ENCODE measurements at places on chromosomes 12 and 14. TPM values are rescaled to one million over a fixed set of nuclear protein-coding genes. Genes with fewer than 3 reads are reported as not detected.

Gene BTBD6
- total RNA-seq, result 41.5 TPM

Gene FLRT2
- 4.1 TPM for total RNA-seq

Gene KLRB1
- not detected for total RNA-seq

Gene VWF
- 0.10 TPM for total RNA-seq

Gene C2CD5
- total RNA-seq, result 15.5 TPM

Gene PTPN21
- total RNA-seq, result 8.7 TPM

Gene KRT86
- total RNA-seq, result 42.7 TPM

Gene CCDC77
- total RNA-seq, result 15.0 TPM

Gene SERPINA10
- 0.04 TPM for total RNA-seq

Gene PLEKHG7
- 0.06 TPM for total RNA-seq

Gene KRT78
- not detected for total RNA-seq

Gene IL26
- total RNA-seq, result not detected

Gene SLC25A21
- total RNA-seq, result 0.35 TPM

Gene GLS2
- 0.11 TPM for total RNA-seq

Gene SLC17A8
- not detected for total RNA-seq

Gene KRT79
- total RNA-seq, result 0.05 TPM

Gene CARMIL3
- total RNA-seq, result 0.40 TPM

Gene RNU4-1
- total RNA-seq, result not detected

Gene GPRC5A
- total RNA-seq, result 449 TPM

Gene DNAL1
- 9.1 TPM for total RNA-seq

Gene FOXM1
- 94.4 TPM for total RNA-seq

Gene TAS2R14
- 0.78 TPM for total RNA-seq

Gene LTBR
- total RNA-seq, result 168 TPM

Gene DNAJC22
- 20.7 TPM for total RNA-seq

Gene COL2A1
- total RNA-seq, result 0.13 TPM

Gene PEX5
- 28.8 TPM for total RNA-seq

Gene SLC16A7
- total RNA-seq, result 0.20 TPM

Gene ALDH2
- 94.5 TPM for total RNA-seq

Gene ARHGDIB
- 1.3 TPM for total RNA-seq

Gene ADAM21
- not detected for total RNA-seq

Gene TARBP2
- total RNA-seq, result 60.8 TPM

Gene LALBA
- not detected for total RNA-seq

Gene DAO
- not detected for total RNA-seq

Gene DEPDC4
- total RNA-seq, result 1.3 TPM

Gene USP44
- 0.23 TPM for total RNA-seq

Gene OAS3
- total RNA-seq, result 24.6 TPM

Gene NTF3
- total RNA-seq, result not detected

Gene IFNG-AS1
- not detected for total RNA-seq

Gene TTC9
- 2.4 TPM for total RNA-seq

Gene ENDOU
- total RNA-seq, result not detected

Gene AQP6
- total RNA-seq, result not detected

Data from A549 treated with CORT108297 at 1 μM for 4 hours (cell line).